ENCODE measurements at places on chromosomes 3 and 15. TPM values are rescaled to one million over a fixed set of nuclear protein-coding genes. Genes with fewer than 3 reads are reported as not detected.

CADPS gene
- total RNA-seq = not detected

DNA sequence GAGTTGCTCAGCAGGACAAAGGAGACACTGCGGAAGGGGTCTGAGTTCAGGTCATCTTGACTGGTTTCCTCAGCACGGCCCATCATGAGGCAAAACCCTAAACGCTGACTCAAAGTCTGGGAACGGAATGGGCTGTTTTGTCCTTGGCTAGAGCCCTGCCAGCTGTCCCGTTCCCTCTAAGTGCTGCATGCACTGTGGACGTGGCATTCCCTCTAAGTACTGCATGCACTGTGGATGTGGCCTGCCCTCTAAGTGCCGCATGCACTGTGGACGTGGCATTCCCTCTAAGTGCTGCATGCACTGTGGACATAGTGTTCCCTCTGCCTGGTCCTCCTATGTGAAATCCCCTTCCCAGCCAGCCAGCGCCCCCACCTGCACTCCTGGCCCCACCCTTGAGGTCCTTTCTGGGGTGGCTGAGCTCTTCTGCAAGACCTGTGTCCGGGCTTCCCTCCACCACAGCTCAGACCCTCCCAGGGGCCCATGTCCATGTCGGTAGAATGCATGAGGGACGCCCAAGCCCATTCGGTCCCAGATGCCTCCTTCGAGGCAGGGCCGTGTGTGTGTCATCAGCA is 36.7 kb downstream of the TM2D3 start:
- no peak for DNase-seq
- H3K27ac ChIP-seq = no peak overlapping the region
- H3K36me3 ChIP-seq = no peaks in the 10 kb centered on the region
- no peak overlapping the region for H3K4me3 ChIP-seq
- no peaks in the 10 kb centered on the region for H3K27me3 ChIP-seq

DNA sequence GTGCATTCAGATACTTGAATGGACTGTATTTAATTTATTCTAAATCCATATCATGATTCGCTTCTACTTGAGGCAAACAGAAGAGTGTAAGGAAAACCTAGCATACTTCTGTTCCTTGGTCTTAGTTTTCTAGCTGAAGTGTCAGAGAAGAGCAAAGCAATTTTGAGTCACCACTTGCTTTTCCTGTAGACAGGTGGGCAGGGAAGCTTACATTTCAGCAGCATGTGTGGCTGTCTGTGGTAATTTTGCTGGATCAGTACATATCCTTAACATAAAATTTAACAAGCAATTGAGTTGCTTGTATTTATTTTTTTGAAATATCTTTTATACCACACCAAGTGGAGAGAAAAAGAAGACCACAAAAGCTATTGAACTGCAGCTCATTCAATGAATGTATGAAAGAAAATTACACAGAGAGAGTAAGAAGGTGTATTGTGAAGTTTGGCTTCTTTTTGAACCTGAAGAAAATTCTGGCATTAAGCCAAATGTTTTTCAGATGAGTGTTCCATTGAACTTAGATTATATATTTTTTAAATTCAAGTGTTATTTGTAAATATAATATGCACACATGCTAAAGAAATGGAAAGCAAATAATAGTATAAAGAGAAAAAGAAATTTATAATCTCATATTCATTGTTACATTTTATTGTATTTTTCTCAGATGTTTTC is 747.6 kb downstream of the NAALADL2 start:
- no peak overlapping the region for H3K4me3 ChIP-seq
- no peaks in the 10 kb centered on the region for H3K27me3 ChIP-seq
- DNase-seq = no peak
- no peak overlapping the region for H3K27ac ChIP-seq
- no peaks in the 10 kb centered on the region for H3K36me3 ChIP-seq
- H3K4me1 ChIP-seq = no peaks in the 10 kb centered on the region

- H3K36me3 ChIP-seq = peaks cover 7% of the 10 kb centered on the region
- H3K4me3 ChIP-seq = no peak overlapping the region
- DNase-seq = no peak
- peaks cover 73% of the 10 kb centered on the region for H3K4me1 ChIP-seq
- H3K27ac ChIP-seq = peak overlapping the region; percentile 24
Observed at GRCh38 chr15:100332721-100333120, 9.1 kb downstream of the ADAMTS17 start.

- no peak overlapping the region for H3K4me3 ChIP-seq
- no peak overlapping the region for H3K27ac ChIP-seq
- H3K36me3 ChIP-seq = no peaks in the 10 kb centered on the region
- DNase-seq = no peak
- H3K27me3 ChIP-seq = no peaks in the 10 kb centered on the region
Observed at GRCh38 chr3:41581700-41582099, 380.2 kb downstream of the ULK4 start.

DNA sequence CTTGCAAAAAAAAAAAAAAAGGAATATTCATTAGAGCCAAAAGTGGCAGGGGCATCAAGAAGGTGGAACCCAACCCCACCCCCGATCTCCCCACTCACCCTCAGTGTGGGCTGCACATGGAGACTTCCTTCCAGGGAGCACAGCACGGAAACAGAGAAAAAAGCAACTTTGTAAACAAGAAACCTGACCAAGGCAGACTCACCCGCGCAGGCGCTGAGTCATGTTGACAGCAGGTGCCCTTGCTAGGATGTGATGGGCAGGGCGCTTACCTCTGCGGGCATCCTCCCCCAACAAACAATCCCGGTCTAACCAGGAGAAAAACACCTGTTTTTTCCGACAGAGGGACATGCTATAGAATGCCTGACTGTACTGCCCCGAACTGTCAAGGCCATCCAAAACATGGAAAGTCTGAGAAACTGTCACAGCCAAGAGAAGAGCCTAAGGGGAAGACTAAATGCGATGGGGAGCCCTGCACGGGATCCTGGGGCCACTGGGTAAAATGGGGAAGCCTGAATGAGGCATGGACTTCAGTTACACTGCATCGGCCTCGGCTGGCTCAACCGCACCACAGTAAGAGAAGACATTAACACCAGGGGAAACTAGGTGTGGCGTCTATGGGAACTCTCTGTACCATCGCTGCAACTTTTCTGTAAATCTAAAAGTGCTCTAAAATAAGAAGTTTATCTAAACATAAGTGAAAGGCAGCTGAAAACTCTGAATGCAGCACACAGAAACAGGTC is 66.7 kb upstream of the GATA2 start:
- H3K36me3 ChIP-seq = no peaks in the 10 kb centered on the region
- H3K27ac ChIP-seq = no peak overlapping the region
- DNase-seq = no peak
- H3K27me3 ChIP-seq = peaks cover 52% of the 10 kb centered on the region

DNA sequence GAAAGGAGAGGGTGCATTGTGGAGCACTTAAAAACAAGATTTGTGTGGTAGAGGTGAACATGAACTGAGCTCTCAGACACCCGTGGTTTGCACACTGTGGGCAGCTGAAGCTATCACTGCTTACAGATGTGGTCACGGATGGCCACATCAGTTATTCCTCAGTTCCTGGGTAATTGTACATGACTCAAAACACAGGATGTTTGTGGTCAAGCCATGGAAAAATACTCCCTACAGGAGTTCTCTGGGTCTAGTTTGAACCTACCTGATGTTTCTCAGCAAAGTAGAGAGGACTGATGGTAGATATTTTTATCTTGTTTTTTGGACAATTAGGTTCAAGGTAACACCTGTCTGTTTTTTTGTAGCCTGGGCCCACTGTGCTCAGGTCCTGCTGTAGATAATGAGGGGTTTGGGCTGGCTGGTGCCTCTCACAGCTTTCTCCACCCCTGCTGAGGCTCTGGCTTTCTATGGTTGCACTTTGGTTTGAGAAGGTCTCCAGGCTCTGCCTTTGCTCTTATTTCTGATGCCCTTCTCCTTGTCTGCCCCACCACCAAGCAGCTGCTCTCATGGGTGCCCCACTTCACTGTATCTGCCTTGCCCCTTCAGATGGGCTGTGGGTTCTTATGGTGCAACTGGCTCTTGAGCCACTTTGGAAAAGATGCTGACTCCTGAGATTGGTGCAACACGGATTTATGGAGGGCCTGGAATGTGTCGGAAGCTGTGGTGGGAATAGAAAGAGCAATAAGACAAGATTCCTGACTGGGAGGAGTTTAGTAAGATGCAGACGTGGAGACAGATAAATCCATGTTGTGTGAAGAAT is 40.1 kb downstream of the CDCP1 start:
- DNase-seq = peak; percentile 83
- H3K4me1 ChIP-seq = peaks cover 59% of the 10 kb centered on the region
- peaks cover 17% of the 10 kb centered on the region for H3K27me3 ChIP-seq
- H3K27ac ChIP-seq = peak overlapping the region; percentile 55
- H3K4me3 ChIP-seq = peak overlapping the region; percentile 23
- peaks cover 47% of the 10 kb centered on the region for H3K36me3 ChIP-seq

DNA sequence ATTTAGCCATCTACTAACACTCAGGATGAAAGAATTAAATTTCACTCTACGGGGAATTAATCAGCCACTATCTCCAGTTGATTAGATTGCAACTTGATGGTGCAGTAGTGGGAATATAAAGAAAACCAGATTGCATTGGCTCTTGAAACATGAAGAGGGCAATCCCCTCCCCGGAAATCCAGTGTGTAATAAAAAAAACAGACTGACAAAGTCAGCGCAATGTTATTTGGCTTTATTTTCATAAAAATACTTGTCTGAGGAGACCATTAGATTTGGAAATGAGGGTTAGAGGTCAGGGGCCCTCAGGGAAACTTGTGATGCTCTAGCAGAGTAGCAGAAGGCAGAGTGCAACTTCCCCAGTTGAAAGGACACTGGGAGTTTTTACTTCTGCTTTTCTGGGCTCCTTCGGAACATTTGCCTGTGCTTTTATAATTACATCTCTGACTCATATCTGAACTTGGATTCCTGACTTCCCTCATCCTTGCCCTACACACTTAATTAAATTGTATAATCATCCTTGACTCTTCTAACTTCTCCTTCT is 326.8 kb downstream of the TUSC7 start:
- H3K4me1 ChIP-seq = no peaks in the 10 kb centered on the region
- H3K27ac ChIP-seq = no peak overlapping the region
- DNase-seq = no peak
- no peaks in the 10 kb centered on the region for H3K36me3 ChIP-seq
- H3K27me3 ChIP-seq = no peaks in the 10 kb centered on the region

- peak overlapping the region; percentile 94 for H3K27ac ChIP-seq
- peak; percentile 59 for DNase-seq
- H3K4me1 ChIP-seq = peaks cover 28% of the 10 kb centered on the region
- H3K27me3 ChIP-seq = peaks cover 19% of the 10 kb centered on the region
Observed at GRCh38 chr3:105367406-105368213, 901 bp downstream of the ALCAM start.

GRCh38 chr15:29570121-29570947 is 251.9 kb downstream of the TJP1 start:
- H3K27me3 ChIP-seq = peaks cover 66% of the 10 kb centered on the region
- H3K4me3 ChIP-seq = no peak overlapping the region
- H3K36me3 ChIP-seq = peaks cover 3% of the 10 kb centered on the region
- H3K27ac ChIP-seq = no peak overlapping the region
- peaks cover 4% of the 10 kb centered on the region for H3K4me1 ChIP-seq

PLSCR2 gene
- not detected for total RNA-seq

- H3K4me3 ChIP-seq = no peak overlapping the region
- H3K36me3 ChIP-seq = peaks cover 2% of the 10 kb centered on the region
- peaks cover 37% of the 10 kb centered on the region for H3K4me1 ChIP-seq
- H3K27ac ChIP-seq = peak overlapping the region; percentile 57
- peak; percentile 91 for DNase-seq
- H3K27me3 ChIP-seq = no peaks in the 10 kb centered on the region
Observed at GRCh38 chr15:75029378-75030022, 6.1 kb downstream of the PPCDC start.

APOD gene
- not detected for total RNA-seq

DNA sequence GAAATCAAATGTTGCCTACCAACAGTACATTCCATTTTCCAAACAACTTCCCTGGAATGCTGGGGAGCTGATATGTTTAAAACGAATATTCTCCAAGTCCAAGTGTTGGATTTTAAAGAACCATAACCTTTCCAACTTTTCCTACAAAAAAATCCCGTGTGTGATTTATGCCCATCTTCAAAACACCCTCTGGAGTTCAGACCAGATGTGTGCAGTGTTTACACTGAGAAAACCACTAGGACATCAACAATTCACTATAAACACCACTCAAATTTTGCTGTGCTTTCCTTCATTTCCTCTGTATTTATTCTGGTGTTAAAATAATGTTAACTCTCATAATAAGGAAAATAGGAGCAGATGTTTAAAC is 2.4 kb downstream of the VGLL4 start:
- peaks cover 46% of the 10 kb centered on the region for H3K4me1 ChIP-seq
- no peaks in the 10 kb centered on the region for H3K27me3 ChIP-seq
- H3K36me3 ChIP-seq = peaks cover 23% of the 10 kb centered on the region
- DNase-seq = no peak
- peak overlapping the region; percentile 96 for H3K27ac ChIP-seq

DNA sequence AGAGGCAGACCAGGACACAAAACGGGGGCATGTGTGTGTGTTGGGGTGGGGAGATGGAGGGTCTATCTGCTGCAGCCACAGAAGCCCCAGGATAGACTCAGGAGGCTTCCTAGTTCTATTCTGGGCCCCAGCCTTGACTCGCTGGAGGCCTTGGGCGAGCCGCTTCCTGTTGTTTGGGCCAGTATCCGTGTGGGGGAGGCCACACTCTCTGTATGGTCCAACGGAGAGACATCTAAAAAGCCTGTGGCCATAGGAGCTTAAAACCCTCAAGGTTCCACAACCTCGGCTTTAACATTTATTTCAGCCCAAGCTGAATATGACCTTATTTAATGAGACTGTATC is 32.8 kb downstream of the POC1A start:
- H3K27ac ChIP-seq = peak overlapping the region; percentile 94
- no peaks in the 10 kb centered on the region for H3K27me3 ChIP-seq
- DNase-seq = no peak
- H3K36me3 ChIP-seq = peaks cover 18% of the 10 kb centered on the region
- H3K4me1 ChIP-seq = peaks cover 24% of the 10 kb centered on the region
- H3K4me3 ChIP-seq = peak overlapping the region; percentile 44

CCR3 gene
- total RNA-seq = 1.3 TPM
